ENCODE measurements at places on chromosomes 3 and 15. TPM values are rescaled to one million over a fixed set of nuclear protein-coding genes. Genes with fewer than 3 reads are reported as not detected.

SEMA7A gene
- total RNA-seq = 2.7 TPM

ZNF148 gene
- total RNA-seq = 40.3 TPM

IGSF10 gene
- 2.1 TPM for total RNA-seq

AHSG gene
- not detected for total RNA-seq

GHRL gene
- 0.47 TPM for total RNA-seq

DNA sequence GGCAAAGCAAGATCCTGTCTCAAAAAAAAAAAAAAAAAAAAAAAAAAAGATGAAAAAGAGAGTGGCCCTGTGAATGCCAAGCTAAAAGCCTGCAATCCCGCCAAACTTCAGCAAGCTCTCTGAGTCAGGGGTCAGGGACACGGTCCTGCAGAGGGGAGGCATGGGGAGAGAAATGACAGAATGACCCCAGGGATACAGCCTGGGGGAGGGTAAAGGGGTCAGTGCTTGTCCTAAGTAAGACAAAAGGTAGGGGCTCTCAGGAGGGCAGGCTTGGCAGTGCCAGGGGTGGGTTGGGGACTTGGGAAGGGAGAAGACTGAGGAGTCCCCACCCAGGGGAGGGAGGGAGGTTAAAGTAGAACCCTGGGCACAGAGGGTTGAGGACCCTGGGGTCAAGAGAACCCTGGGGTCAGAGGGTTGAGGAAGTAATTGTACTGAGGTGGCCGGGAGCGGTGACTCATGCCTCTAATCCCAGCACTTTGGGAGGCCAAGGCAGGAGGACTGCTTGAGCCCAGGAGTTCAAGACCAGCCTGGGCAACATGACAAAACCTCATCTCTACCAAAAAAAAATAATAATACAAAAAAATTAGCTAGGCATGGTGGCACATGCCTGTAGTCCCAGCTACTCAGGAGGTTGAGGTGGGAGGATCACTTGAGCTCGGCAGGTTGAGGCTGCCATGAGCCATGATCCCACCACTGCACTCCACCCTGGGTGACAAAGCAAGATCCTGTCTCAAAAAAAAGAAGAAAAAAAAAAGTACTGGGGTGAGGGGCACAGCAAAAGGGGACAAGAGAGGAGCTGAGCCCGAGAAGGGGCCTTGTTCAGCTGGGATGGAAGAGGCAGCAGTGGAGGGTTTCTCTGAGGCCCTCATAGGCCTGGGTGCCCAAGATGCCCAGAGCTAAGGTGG lies 5.2 kb upstream of the SEMA3B start:
- ATAC-seq = no peak

DNA sequence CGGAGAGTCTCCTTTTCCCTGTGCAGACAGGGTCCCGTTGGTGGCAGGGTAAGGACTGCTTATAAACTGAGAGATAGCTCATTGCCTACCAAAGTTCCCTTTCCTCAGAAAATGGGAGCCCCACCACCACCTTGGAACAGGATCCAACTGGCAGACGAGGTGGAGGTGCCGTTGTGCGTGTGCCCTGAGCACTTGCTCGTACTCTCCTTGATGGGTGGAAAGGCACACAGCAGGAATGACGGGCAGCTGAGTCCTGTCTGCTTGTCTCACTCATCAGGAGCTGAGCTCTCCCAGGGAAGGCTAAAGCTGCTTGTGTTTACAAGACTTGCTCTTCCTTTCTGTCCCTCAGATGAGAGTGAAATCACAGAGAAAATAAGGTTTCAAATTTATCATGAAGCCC lies 60.7 kb downstream of the B3GNT5 start:
- ATAC-seq = peak; percentile 28

GRCh38 chr3:84967767-84968581 lies 9.2 kb downstream of the CADM2 start:
- ATAC-seq = peak; percentile 41

DNAJA4 gene
- 33.9 TPM for total RNA-seq

DNA sequence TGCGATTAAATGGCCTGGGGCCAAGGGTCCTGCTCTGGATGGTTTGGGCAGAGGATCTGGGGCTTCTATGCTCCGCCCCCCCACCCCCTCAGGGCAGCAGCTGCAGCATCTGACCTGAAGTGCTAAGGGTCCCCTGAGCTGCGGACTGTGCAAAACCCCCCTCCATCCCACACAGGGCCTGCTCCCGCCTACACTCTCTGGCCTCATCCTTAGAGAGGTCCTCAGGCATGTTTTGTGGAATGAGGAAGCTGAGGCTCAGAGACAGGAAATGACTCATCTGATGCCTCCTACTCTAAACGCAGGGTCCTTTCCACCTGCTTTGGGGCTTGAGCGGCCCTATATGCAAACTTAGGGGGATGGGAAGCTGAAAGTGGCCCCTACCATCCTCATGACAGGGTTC lies 59.5 kb upstream of the CTSH start:
- peak; percentile 58 for ATAC-seq

DNA sequence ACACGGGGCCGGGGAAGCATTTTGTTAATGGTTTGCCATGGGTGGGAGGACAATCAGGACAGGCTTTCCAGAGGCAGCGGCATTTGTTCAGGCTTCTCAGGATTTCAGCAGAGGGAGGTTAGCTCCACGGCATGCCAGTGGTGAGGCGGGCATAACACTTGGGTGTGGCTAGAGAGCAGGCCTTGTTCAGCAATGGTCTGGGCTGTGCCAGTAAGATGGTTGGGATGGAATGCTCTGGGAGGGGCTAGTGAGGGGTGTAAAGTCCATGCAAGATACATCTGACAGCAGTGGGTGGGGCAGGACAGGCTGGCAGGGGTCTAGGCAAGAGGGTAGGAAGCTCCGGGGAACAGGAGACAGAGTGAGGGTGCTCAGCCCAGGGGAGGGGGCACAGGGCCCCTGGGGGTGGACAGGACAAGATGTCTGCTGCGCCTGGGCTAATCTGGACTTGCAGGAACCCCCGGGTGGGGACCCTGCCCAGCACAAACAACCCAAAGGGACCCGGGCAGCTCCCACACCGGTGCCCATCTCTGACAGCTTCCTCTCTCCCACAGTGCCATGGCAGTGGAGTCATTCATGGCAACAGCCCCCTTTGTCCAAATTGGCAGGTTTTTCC lies 8.4 kb downstream of the TMEM43 start:
- no peak for ATAC-seq

IQCF5 gene
- total RNA-seq = not detected

PARP16 gene
- total RNA-seq = 21.7 TPM

PLD1 gene
- total RNA-seq = 17.1 TPM

DNA sequence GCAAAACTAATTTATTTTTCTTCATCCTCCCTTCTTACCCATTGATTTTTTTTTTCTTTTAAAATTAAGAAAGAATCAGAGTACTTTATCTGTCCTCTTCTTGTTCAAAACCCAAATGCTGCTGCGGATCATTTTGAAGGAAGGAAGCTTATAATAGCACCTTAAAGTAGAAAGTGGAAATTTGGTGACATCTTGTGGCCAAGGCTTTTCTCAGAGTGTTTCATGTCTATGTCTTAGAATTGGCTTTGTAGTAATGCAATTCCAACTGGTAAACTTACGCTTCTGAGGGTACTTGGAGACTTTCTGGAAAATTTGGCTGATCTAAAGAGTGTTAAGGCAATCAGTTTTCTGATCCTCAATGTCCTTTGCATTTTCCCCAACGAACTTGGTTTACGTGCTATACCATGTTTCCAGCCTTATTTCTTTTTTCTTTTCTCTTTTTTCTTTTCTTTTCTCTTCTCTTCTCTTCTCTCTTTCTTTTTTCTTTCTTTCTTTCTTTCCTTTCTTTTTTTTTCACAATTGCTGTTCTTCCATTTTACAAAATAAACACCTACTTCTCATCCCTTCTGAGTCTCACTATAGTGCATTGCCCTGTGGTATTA lies 30.7 kb downstream of the C3orf38 start:
- no peak for ATAC-seq

- ATAC-seq = no peak
Observed at GRCh38 chr3:180680097-180680430, 775 bp upstream of the CCDC39 start.

GRCh38 chr3:53027254-53027844 lies 18.5 kb downstream of the SFMBT1 start:
- no peak for ATAC-seq

GRCh38 chr3:154059833-154060232 lies 61.4 kb upstream of the ARHGEF26 start:
- no peak for ATAC-seq

GRCh38 chr3:18666655-18667054 lies 241.5 kb upstream of the SATB1 start:
- ATAC-seq = no peak

RFT1 gene
- 7.6 TPM for total RNA-seq

GOLGA8T gene
- not detected for total RNA-seq

PLCH1 gene
- total RNA-seq = 0.35 TPM

- ATAC-seq = no peak
Observed at GRCh38 chr3:41164777-41165176, 34.5 kb upstream of the CTNNB1 start.

ARPP21 gene
- total RNA-seq = 1.1 TPM

GRCh38 chr15:100723315-100723801 lies 121.0 kb downstream of the ASB7 start:
- ATAC-seq = no peak

NR2F2 gene
- 97.8 TPM for total RNA-seq

DNA sequence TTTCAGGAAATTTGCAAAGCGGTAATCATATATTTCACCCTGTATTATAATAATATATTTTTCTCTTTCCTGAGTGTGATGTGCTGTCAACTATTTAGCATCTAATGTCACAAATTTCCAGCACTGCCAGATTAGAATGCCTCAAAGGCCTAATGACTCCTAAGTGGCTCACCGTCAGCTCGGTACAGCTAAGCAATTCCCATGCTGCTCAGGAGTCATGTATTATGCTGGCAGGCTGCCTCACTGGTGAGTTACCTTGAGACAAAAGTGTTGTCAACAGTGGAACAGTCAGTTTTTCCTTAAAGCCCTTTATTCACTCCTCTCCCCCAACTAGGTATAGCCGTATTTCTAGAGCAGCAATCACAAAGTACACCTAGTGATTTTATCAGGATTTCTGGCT lies 83.6 kb downstream of the NSUN3 start:
- no peak for ATAC-seq

DNA sequence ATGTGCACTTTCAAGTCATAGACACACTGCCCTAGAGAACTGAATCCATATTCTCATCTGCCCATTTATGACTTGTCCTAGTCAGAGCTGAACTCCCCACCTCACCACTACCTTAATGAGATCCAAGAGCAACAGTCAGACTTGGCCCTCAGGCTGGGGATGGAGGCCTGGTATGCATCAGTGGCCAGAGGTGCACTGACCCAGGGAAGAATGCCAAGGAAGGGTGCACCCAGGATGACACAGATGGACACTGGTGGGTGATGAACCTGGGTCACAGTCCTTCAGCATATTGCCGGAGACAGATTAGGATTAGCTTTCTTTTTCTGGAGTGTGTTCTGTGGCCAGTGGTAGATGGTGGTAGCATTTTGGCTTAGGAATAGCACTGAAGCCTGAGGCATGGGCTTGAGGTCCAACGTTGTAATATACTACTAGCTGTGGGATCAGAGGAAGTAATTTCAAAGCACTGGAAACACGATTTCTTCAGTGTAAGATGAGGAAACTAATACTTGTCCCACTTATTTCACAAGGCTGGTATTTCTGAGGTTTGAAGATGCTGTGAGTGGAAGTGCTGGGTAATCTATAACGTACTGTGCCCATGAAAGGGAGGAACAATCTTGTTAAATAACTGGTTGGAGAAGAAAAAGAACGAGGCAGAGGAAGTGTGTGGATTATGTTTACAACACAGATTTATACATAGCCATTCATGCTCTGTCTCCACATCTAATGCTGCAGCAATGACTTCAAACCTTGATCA lies 265.0 kb downstream of the THRB start:
- ATAC-seq = no peak

GRCh38 chr15:69209661-69210060 lies 49.2 kb downstream of the GLCE start:
- no peak for ATAC-seq

Data from gastroesophageal sphincter (tissue), 4 donors.